Fibroblast of skin of scalp (primary cell): ENCODE measurements at places on chromosomes 2 and 18.
A peak's percentile ranks its signal among the peaks of the same experiment; 100 is the strongest.

DNA sequence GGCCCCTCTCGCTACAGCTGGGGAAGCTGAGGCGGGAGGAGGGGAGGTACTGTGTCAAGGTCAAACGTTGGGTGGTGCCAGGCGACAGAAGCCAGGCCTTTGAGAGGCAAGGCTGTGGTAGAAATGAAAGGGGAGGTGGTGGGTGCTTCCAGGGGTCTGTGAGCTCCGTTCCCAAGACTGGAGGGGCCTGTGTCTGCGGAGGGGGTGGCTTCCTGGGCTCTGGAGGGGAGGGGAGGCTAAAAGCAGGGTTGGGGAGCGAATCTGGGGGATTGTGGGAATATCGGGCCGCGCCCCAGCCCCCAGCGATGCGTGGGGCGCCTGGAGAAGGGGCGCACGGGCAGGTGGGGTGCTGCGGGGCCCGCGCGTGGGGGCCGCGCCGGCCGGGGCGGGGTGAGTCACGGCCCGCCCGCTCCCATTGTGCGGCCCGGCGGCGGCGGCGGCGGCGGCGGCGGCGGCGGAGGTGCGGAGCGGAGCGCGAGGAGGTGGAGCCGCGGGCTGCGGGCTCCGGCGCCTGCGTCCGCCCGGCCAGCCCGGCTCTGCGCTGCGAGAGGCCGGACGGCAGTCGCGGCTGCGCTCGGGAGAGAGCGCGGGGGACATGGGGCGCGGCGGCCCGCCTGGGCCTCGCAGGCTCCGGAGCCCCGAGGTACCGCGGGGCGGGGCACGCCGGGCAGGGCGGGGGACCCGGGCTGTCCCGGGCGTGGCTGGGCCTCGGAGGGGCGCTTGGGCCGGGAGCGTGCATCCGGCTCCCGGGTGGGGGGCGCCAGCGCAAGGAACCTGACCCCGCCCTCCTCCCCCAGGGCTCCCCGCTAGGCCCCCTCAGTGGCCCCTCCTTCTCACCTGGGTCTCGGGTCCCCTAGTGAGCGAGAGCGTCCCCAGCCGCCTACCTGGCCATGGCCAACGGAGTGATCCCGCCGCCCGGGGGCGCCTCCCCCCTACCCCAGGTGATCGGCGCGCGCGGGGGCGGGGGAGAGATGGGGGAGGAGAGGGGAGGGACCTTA lies at the start of gene SLC4A3:
SLC4A3 (plus strand) TSS at position 528 of the 998 bp plus-strand sequence; CDS start at position 891, 363 bp downstream.
- DNase-seq = peak; percentile 33

- DNase-seq = no peak
These were observed 587.9 kb downstream of the NRXN1 start for GRCh38 chr2:50443868-50444630.

GRCh38 chr18:8895987-8896619 lies 190.7 kb downstream of the MTCL1 start:
- DNase-seq = peak; percentile 96

DNA sequence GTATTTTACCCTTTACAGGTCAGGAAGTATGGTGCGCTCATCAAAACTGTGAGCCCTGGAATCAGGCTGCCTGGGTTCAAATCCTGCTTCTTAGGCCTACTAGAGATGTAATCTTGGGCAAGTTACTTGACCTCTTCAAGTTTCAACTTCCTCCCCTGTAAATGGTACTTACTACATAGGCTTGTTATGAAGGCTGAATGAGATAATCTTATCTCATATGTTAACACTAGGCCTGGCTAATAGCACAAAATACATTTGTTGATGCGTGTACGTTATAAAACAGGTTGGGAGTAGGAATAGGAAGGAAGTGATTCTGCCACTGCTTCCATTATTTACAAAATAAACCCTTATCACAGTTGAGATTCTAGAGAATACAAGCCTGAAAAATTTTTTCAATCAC lies 1.7 kb upstream of the RFTN2 start:
- DNase-seq = no peak

- no peak for DNase-seq
These were observed 375.8 kb upstream of the LYPD1 start for GRCh38 chr2:133045787-133046186.

GRCh38 chr2:20617081-20617575 lies 33.8 kb downstream of the HS1BP3 start:
- DNase-seq = no peak

- DNase-seq = no peak
These were observed 21.7 kb downstream of the METTL21A start for GRCh38 chr2:207603486-207603885.

- no peak for DNase-seq
These were observed 86.2 kb downstream of the BCL2 start for GRCh38 chr18:63233334-63233733.

- DNase-seq = no peak
These were observed 103.5 kb upstream of the ARL5A start for GRCh38 chr2:151931756-151932155.

DNA sequence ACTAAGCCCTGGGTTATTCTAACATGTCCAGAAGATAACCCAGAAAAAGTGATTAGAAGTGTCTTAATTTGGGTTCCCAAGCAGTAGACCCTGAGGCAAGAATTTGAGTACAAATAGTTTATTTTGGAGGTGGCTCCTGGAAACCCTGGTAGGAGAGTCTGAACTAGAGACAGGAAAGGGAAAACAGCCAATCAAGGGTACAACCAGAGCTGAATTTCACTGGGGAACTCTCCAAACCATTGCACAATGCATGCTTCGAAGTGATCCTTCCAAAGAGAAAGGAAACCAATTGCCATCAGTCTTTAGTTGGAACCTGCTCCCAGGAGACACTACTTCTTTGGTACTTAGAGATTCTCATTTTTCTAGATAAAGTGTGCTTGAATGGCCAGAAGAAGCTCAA lies 361.5 kb downstream of the MBD2 start:
- no peak for DNase-seq

DNA sequence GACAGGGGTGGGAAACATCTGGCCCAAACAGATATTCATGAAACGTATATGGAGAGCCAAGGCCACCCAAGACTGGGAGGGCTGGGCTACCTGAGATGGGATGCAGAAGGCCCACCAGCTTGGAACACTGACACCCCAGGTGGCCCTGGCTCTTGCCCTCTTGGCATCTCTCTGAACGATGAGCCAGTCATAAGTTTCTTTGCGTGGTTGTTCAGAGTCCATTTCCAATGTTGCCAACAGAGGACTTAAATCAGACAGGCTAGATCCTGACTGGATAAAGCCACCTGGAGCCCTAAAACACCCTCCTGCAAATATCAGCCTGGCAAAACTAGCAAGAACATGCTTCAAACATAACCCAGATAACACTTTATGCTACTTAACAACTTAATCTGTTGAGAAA lies 42.6 kb downstream of the LPIN2 start:
- no peak for DNase-seq

GRCh38 chr18:36153771-36154170 lies 24.1 kb downstream of the ELP2 start:
- DNase-seq = no peak

- no peak for DNase-seq
These were observed 323.9 kb upstream of the RND3 start for GRCh38 chr2:150811259-150811855.

GRCh38 chr2:54876764-54877163 lies 153.3 kb downstream of the EML6 start:
- DNase-seq = no peak

DNA sequence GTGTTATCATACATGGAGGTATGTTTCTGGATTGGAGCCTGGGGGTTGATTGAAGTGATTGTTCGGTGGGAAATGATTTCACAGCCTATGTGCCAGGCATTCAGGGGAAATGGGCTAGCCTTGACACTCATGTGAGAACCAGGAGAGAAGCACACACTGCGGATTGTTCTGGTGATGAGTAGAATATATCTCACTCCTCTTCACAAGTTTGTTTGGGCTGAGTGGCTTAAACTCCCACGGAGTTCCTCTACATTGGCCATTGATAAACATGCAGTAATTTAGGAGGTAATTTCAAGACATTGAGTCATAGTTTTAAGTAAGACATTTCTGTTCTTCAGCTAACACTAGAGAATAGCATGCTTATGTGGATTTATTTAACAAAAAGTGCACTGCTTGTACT lies 498.9 kb upstream of the NETO1 start:
- DNase-seq = no peak

GRCh38 chr2:236689393-236689700 lies 119.7 kb downstream of the ACKR3 start:
- DNase-seq = no peak

DNA sequence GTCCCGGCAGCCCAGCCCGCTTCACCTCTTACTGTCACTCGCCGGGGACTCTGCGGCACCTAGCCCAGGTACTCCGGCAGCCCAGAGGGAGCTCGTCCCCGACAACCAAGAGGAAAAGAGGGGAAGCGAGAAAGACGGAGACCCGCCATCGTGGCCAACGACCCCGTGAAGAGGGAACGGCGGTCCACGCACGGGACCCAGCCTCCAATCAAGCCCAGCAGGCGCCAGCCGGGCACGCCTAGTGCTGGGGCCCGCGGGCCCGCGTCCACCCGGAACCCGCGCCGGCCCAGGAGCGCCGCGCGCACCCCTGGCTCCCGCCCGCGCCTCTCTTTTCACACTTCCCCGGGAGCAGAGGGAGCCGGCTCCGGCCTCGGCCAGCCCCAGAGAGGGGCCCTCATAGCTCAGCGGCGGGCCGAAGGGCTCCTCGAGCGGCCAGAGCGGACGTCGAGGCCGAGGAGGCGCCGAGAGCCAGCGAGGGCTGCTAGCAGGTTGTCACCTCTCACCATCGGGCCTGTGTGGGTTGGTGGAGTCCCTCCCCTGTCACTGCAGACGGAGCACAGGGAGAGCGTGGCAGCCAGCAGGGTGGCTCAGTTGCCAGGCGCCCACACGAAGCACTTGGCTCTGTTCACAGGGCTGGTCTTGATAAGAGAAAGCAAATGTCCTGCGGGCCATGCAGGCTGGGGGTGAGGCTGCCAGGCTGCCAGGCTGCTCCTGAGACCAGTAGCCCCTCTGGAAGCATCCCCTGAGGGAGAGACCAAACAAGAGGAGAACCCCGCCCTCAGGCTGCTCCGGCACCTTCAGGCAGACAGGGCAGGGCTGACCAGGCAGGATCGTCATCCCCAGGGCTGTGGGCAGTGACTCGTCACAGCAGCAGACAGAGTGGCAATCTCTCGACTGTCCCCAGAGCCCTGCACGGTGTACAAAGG lies 36.9 kb upstream of the KLF11 start:
- no peak for DNase-seq

GRCh38 chr18:35484034-35484433 lies 13.7 kb downstream of the INO80C start:
- DNase-seq = no peak

GRCh38 chr18:31120594-31120993 lies 18.4 kb upstream of the DSC2 start:
- no peak for DNase-seq

DNA sequence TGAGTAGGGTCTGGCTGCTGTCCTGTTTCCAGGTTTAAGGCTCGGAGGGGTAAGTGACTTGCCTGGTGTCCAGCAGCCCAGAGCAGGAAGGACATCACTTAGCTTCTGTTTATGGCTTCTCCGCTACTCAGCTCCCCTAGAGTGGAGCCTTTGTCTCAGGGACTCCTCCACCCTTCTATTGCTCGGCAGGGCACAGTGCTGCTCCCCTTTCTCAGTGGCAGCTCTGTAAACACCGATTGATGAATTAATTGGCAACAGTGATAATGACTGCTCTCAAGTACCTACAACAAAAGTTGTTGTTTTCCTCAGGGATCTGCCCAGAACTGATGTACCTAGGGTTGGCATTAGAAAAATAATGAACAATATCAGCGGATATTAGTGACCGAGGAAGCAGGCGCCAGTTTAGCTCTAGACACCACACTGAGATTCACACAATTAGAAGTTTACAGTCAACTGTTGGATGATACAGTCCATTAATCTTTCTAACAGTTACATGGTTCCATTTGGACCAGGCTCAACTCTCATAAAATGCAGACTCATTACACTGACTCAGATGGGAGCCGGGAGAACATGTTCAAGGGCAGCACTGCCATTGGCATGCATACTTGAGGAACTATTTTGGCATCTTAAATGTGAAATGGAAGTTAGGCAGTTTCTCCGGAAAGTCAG lies 265.7 kb downstream of the MTX2 start:
- peak; percentile 58 for DNase-seq

DNA sequence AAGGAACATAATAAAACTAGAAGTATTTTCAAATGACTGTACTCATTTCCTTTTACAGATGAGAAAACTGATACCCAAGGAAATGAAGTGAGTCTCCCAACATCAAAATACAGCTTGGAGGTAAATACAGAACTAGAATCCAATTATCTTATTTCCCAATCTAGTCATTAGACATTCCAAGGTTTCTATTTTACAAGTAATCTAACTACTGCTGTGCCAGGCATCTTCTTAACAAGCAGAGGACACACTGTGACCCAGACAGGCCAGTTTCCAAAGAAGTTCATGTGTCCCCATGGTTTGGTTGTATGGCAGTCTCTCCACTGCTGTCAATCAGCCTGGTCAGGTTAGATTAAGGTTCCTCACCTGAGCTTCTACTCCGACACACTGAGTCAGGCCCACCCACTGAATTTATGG lies 143.5 kb downstream of the THADA start:
- no peak for DNase-seq

GRCh38 chr18:313931-314330 lies 46.1 kb upstream of the THOC1 start:
- no peak for DNase-seq

GRCh38 chr2:45606796-45607195 lies 4.3 kb downstream of the SRBD1 start:
- DNase-seq = no peak

DNA sequence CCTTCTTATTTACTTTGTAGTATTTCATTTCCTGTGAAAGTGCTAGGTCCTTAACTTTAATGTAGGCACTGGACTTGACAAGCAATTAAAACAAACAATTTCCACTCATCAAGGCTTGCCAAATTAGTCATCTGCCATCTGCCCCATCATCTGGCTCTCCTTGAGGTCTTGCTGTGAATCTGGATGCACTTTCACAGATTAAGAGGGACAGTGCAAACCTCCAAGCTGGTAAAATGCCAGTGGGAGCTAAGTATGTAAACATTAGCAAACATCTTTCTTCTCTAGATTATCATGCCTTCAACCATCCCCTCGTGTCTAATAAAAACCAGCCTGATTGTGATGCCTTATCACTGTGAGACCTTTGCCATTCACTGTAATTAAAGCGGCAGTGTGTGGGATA lies 402.9 kb downstream of the ERBB4 start:
- no peak for DNase-seq

DNA sequence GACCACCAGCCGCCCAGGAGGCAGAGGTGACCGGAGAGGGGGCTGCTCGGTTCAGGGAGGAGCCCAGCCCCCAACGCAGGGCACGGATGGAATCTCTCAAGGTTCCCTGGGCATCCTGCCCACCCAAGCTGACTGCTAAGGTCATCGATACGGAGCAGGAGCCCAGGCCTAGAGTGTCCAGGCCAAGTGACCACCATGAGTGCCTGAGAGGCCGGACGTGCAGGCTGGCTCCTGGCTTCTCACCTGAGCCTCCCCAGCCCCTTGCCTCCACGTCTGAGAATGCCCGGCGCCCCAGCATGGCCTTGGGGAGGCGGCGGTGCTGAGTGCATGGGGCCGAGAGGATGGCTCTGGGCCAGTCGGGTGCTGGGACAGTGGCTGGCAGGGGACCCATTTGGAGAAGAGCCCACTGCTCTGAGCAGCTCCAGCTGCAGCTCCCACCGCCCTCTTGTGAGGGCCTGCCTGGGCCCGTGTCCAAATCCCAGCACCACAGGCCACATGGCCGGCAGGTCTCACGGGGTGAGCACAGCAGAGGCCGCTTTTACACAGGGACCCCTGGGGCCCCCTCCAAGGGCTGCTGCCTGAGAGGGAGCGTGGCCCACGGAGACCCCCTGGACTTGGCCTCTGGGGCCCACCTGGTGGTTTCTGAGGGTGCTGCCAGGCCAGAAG lies 102.8 kb upstream of the CTDP1 start:
- DNase-seq = peak; percentile 27

GRCh38 chr2:168895771-168896170 lies 5.3 kb upstream of the G6PC2 start:
- DNase-seq = peak; percentile 27
